ENCODE measurements at places on chromosomes 12 and 14. TPM values are rescaled to one million over a fixed set of nuclear protein-coding genes. Genes with fewer than 3 reads are reported as not detected.

The TAS2R14 gene
- polyA plus RNA-seq = not detected

The PAPLN gene
- polyA plus RNA-seq = 3.1 TPM

The GPR68 gene
- not detected for polyA plus RNA-seq

The FGF23 gene
- not detected for polyA plus RNA-seq

The CTSG gene
- 1.0 TPM for polyA plus RNA-seq

The C1S gene
- polyA plus RNA-seq = 141 TPM

The ACRBP gene
- 0.25 TPM for polyA plus RNA-seq

The DIABLO gene
- polyA plus RNA-seq = 42.3 TPM

The PROX2 gene
- polyA plus RNA-seq = not detected

The RIPK3 gene
- 4.0 TPM for polyA plus RNA-seq

The MFAP5 gene
- 0.67 TPM for polyA plus RNA-seq

The TTC8 gene
- 23.1 TPM for polyA plus RNA-seq

The PSEN1 gene
- polyA plus RNA-seq = 10.3 TPM

The CLEC14A gene
- 6.3 TPM for polyA plus RNA-seq

The ATP5MC2 gene
- 390 TPM for polyA plus RNA-seq

The SERPINA12 gene
- not detected for polyA plus RNA-seq

The ATXN7L3B gene
- 7.7 TPM for polyA plus RNA-seq

The GPR162 gene
- 17.2 TPM for polyA plus RNA-seq

The SLC2A14 gene
- polyA plus RNA-seq = not detected

The PRPF39 gene
- polyA plus RNA-seq = 28.0 TPM

The POTEM gene
- not detected for polyA plus RNA-seq

The GZMB gene
- polyA plus RNA-seq = 0.54 TPM
